ENCODE measurements at places on chromosomes 3 and 15.
A peak's percentile ranks its signal among the peaks of the same experiment; 100 is the strongest.

DNA sequence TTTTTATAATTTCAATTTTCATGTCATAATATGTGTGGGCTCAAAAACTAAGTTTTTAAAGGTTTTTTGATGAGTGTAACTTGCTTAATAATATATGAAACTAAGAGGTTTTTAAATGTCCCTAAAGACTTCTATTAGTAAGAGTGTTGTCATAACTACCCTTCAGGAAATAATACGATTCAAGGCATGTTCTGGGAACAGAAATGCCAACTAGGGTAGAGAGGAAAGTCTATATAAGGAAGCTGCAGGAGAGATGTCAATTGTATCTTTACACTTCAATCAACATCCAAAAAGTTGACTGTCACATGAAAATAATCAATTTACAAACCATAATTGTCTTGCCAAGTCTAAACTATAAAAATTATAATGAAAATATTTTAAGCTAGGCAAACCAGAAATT is 76.3 kb downstream of the SMARCC1 start:
- DNase-seq: no peak

GRCh38 chr3:35793667-35794066 is 154.3 kb downstream of the ARPP21 start:
- DNase-seq: no peak

DNA sequence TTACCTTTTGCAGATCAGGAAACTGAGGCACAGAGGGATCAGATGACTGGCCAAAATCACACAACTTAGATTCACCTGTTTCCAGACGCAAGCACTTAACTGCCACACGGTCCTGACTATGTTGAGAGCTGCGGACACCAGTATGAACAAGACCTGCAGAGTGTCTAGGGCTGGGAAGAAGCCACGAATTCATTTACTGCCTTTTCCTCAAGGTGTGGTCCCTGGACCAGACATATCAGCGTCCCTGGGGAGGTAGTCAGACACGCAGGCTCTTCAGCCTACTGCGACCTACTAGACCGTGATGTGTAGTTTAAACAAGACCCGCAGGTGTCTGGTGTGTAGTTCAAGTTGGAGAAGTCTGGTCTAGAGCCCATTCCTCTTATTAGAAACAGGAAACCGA is 541 bp upstream of the SLC6A11 start:
- no peak for DNase-seq

DNA sequence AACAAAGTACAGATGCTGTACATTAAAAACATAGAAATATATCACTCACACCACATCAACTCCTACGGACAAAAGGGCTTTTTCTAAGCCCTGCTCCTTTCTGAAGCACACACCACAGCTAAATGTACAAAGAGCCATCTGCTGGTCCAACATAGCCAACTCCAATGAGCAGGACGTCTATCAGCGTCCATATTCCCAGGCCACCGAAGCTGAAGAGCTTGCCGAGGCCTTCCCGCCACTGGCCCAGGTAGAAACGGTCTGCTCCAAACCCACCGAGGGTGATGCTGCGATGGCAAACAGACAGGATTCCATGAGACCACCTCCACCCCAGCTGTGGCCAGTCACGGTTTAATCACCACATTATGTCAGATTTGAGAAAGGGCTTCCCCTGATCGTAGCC is 9.8 kb downstream of the TM2D3 start:
- DNase-seq: peak; percentile 88

DNA sequence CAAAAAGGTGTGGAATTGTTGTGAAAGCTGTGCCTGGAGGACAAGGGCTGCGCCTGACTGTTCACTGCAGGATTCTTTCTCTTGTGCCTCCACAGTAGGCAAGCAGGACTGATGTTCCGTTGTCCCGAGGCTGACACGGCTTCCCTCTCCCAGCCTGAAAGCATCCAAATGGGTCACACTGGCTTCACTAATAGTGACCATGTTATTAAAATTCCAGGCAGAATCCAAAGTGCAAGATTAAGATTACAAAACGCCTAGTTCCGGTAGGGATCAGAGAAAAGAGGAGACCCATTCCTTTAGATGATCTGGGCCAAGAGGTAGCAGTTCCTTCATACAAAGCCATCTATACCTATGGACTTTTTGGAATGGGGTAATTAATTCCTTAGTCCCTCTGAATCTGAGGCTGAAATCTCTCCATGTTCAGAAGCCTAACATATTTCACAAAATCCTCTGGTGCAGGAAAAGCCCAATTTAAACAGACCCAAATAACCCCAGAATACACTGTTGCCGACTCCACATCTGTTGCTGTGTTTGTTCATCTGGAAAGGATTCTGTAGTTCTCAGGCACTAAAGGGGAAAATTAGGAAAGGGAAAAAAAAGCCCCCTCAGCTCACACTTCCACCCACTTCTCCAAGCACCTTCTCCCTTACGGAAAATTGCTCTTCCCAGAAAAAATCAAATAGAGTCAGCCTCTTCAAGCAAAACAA is 145.9 kb downstream of the RORA start:
- no peak for DNase-seq
